ENCODE measurements at places on chromosomes 5 and 9.

DNA sequence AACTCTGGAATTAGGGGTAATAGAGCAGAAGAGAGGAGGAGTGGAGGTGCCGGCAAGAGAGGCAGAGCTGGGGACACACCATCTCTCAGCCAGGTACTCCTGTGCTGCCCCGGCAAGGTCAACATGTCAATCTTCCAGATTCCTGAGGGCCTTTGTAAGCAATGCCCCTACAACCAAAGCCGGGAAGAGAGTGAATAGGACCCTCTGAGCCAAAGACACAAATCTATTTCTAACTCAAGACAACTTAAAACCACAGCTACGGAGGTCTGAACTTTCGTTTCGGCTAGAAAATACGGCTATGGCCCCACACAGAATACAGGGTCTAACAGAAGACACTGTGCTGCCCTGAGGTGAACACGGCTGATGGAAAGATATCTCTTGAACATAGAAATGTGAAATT, 66.6 kb downstream of the SERINC5 start:
- no peak for DNase-seq

DNA sequence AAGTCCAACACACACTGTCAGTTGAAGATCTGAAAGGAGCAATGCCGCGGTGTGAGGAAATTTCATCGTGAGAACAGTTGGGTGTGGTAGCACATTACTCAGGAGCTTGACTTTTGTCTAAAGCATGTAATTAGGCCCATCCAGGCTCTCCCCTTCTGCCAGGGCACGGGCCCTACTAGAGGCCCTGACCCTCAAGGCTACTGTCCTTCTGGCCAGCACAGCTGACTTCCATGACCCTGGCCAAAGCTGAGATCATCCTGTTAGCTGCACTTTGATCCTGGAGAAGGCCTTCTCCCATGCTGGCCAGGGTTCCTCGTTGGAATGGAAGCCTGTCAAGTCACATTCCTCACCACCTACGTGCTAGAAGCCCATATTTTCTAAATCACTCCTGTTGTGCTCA, 77.8 kb upstream of the SLC1A3 start:
- DNase-seq, result no peak

DNA sequence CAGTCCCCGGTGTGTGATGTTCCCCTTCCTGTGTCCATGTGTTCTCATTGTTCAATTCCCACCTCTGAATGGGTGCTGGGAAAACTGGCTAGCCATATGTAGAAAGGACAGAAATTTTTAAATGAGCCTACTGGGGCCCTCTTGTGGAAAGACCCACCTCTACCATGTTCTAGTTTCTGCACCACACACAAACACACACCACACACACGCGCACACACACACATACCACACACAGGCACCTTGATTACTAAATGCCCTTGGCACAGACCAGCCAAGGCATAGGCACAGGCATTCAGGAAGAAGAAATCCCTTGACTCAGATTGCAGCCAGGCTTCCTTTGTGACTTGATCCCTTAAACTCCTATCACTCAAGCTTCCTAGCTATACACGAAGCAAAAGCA, 60.5 kb downstream of the SIL1 start:
- no peak for DNase-seq

GRCh38 chr5:74251141-74252035, 389.1 kb downstream of the ENC1 start:
- DNase-seq, result no peak

- no peak for DNase-seq
These were observed 2.1 kb downstream of the MXD3 start for GRCh38 chr5:177309351-177310191.

DNA sequence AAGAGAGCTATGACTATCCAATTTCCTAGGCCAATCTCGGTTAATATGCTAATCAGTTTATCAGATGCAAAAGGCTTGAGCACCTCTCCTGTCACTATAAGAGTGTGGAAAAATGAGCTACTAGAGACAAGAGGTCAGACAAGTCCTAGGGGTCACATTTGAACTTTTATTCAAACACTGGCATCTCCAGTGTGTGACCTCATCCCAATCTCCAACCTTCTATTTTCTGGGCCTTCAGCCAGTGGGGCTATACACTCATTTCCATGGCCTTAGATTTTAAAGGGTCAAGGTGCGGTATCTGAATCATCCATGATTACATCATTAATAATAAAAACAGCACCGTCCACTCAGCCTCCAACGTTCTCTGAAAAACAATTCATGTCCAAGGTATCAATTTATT, 139.6 kb upstream of the LRRTM2 start:
- no peak for DNase-seq

DNA sequence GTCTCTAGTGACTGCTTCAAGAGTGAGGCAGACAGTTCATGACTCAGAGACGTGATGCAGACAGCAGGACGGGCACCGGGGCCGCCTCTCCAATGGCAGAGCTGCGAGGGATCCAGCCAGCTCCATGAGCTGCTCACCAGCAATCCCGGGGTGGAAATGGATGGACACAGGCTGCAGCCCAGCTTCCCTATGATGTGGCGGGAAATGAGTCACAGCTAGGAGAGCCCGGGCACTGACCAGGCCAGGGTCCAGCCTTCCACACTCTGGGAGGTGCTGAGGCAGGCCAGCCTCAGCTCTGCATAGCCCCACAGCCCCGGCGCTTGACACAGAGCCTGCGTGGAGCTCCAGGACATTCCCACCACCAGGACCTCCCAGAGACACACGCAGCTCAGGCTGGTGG, 244.8 kb upstream of the IRX2 start:
- no peak for DNase-seq

GRCh38 chr5:171306166-171306565, 2.9 kb upstream of the TLX3 start:
- no peak for DNase-seq

- DNase-seq, result no peak
These were observed 6.8 kb downstream of the SYK start for GRCh38 chr9:90808398-90808797.

DNA sequence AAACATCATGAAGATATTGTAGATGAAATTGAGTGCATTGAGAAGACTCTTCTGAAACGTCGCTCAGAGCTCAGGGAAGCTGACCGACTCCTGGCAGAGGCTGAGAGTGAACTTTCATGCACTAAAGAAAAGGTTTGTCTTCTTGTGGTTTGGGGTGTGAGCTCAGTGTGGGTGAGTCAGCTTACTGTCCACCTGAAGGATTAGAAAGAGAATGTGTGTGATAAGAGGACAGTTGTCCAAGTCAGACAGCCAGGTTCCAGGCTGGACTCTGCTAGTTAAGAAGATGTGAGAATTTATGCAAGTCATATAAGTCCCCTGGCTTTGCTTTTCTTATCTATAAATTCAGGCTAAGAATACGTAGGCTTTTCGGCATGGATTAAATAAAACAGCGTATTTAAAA, 46.9 kb downstream of the RAB14 start:
- no peak for DNase-seq

DNA sequence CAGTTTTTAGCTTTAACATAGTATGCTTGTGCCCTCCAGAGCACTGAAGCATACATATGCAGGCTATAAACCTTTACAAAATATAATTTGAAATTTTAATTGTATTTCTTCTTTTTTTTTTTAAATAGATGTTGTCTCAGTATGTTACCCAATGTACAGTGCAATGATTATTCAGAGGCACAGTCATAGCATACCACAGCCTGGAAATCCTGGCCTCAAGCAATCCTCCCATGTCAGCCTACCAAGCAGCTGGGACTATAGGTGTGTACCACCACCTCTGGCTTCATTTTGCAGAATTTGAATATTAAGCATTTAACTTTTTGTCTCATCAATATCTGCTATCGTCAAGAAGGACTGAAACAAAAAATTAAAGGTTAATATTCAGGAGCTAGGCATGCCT, 16.9 kb upstream of the ZNF782 start:
- DNase-seq, result no peak

DNA sequence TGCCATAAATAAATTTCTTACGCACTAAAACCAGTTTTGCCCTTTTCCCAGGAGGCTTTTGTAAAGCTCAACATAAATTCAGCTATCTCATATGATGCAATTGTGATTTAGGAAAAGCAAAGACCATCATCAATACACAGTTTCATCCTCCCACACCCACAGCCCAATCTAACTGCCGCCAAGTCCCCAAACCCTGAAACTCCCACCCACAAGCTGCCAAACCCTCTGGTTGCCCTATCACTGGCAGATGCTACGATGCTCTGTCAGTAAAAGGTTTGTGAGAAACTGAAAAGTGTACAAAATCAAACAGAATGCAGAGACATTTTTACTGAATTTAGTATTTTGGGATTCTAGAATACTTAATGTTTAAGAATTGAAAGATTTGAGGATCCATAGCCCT, 42.8 kb upstream of the NR4A3 start:
- no peak for DNase-seq

- DNase-seq, result no peak
These were observed 5.5 kb downstream of the MAN2A1 start for GRCh38 chr5:109695005-109695926.

GRCh38 chr5:140153905-140154304, 21.1 kb upstream of the CYSTM1 start:
- no peak for DNase-seq

DNA sequence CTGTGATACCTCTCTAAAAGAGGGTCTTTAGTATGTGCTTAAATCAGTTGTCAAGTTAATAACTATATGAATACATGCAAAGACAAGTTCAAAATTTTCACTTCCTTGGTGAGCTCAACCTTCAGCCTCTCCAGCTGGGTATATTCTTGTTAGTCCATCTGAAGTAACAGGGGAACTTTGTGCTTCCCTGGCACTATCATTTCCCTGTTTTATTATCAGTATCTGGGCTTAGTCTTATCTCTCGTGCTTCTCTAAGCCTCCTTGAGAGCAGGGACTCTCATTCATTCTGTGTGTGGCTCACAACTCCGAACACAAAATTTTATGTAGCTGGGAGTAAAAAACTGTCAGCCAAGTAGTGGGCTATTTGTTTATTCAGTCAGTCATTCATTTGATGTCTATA, 175.9 kb upstream of the MAP3K1 start:
- DNase-seq, result no peak

DNA sequence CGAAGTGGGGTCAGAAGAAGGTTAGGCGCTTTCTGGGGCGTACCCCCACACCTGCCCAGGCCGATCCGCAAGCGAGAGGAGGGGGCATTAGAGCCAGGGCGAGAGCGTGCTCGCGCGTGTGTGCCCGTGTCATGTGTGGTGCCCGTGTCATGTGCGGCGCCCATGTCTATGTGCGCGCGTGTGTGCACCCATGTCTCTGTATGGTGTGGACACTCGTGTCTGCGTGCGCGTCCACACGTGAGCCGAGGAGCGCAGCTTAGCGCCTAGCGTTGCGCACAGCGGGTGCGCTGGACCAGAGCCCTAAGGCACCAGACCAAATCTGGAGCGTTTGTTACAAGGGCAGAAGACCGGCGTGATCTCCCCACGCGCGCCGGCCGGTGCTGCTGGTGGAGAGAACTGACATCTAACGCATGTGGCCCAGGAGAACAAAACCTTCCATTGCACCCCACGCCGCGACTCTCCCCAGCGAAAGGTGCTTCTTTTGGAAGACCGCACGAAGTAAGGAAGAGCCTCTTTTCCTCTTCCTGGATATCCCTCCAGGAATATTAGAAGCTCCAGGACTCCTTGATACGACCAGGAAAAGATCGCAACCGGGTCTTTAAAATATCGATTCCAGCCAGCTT, 644 bp downstream of the NIM1K start:
- DNase-seq, result peak; percentile 7

DNA sequence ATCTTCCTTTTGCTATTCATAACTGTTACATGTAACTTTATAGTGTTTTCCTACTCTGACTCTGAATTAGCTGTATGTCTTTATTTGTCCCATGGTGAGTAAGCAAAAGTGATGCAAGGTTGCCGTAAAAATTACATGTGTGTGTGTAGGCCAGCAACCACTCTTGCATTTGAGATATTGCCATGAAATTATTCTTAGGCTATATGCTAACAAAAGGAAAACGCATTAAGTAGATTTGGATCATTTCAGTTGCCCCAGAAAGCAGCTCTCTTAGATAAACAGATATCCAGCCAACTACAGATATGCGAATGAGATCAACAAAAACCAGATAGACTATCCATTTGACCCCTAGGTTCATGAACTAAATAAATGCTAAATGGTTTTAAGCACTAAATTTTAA, 73.6 kb downstream of the CYLC2 start:
- no peak for DNase-seq

GRCh38 chr9:99093492-99093791, 11.5 kb upstream of the TGFBR1 start:
- DNase-seq, result no peak

GRCh38 chr5:75656311-75657003, 45.2 kb downstream of the ANKDD1B start:
- DNase-seq, result peak; percentile 1

- no peak for DNase-seq
These were observed 80.0 kb upstream of the TNC start for GRCh38 chr9:115198001-115198400.

GRCh38 chr9:81570083-81570482, 119.3 kb downstream of the TLE1 start:
- DNase-seq, result no peak

DNA sequence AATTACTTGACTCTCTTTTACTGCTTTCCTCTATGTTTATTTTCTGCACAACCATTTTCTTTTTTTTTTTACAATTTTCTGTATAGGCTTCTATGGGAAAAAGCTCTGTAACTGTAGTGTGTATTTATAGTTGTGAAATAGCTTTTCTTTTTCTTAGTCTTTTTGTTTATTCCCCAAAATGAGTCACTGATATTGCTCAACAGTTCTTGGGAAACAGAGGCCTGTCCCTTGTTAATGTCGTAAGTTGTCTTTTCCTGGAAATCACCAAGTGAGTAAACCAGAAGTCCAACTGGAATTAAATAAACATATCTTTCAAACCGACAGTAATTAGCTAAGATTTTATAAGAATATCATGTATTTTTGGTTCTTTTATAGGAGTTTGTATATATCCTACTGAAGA, 325.1 kb upstream of the PRR16 start:
- no peak for DNase-seq
